Astrocyte of the cerebellum (primary cell): ENCODE measurements at places on chromosomes 4 and X.

DNA sequence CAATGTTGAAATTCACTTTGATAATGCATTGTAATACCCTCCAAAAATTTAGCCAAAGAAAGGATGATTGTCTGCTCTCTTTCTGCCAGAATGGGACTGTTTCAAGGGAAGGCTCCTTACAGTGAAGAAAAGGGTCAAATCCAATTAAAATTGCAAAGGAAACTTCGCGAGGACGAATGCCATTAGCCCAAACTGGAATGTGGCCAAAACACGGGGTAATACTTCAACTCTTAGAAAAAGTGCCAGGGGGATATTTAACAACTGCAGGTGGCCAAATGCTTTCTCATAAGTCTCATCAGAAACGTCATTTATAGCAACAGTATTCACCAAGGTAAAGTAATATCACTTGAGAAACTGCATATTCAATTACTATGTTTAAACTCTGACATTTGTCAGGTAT is 29.0 kb downstream of the NKX3-2 start:
- no peak for DNase-seq

DNA sequence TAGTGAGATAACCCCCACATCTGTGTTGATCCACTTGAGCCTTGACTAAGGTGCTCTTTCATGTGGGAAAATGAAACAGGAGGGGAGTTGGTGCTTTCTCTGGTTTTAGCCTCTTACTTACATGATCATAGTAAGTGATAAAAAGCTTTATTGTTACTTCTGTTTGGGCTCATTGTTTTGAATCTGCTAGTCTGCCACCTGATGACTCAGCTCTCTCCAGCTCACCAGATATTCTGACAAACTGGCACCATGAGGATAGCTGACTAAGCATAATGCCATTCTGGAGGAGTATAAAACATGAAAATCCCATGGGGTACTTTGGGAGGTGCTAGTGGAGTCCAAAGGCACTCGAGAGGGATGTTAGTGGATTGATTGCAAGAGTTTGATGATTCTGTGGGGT is 824.0 kb downstream of the RAPGEF2 start:
- DNase-seq = no peak

DNA sequence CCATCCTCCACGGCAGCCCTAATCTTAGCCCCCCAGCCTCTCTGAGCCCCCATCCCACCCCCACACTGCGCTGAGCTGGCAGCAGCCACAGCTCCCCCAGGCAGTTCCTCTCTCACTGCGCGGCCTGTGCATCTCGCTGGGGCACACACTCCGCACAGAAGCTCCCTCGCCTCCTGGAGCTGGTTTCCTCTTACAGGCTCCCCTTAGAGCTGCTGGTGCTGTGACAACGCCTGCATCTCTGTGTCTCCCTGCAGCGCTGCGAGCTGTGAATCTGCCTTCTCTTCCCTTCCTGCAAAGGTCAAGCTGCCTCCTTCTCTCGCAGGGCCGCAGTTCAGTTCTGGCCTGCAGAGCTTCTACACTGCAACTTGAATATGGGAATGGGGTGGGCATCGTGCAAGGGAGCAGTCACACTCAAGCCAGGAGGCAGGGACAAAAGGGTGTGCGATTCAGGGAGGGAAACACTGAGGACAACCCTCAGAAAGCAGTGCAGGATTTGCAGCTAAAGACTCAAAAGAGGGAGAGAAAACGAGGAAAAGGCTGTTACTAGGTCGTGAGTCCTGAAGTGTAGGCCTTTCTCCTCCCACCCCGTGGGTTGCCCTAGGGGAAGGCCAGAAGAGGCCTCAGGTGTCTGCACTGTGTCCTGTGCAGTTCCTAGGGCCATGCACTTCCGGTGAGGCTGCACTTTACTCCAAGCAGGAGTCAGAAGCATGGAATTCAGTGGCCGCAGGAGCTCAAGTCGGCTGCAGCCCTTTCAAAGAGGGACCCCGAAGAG is 87.0 kb downstream of the BCOR start:
- DNase-seq = no peak

DNA sequence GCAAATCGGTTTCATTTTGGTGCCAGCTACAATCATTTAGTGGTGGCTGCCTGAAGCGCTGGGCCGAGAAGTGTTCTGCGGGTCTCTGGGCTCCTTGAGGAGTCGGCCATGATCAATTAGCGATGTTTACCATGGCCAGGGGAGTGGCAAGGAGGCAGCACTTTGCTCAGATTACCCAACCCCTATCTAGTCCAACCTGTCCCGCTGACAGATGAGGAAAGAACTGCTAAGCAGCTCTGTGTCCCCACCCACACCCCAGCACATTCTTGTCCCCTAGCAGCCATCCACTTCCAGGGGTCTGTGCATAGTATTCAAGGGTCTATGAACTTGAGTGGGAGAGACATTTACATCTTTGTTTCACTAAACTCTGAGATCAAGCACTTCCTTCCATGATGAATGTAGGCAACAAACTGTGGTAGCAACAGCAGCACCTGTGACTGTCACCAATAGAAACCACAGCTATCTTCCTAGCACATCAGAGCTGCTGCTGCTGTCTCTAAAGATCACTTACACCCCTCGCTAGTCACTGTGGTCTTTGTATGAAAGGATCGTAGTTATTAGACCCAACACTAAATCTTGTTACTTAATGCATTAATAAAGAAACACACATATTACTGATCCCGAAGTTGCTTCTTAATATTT is 331.6 kb downstream of the BCOR start:
- no peak for DNase-seq

DNA sequence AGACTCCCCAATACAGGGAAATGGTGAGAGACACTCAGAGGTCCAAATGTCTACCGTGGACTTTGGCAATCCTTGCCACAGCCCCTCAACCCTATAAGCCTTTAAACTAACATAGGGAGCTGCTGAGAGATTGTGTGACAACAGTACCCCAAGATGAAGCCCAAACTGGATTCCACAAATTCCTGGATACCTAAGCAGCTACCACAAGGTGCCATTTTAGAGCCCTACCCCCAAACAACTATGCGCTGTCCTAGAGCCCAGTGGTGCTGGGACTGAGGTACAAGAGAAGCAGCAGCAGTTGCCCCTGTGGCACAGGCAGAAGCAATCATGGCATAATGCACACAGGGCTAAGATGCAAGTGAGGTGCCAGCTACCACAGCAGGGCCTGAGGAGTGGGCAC is 2.7 kb upstream of the TMPRSS11F start:
- DNase-seq = no peak

DNA sequence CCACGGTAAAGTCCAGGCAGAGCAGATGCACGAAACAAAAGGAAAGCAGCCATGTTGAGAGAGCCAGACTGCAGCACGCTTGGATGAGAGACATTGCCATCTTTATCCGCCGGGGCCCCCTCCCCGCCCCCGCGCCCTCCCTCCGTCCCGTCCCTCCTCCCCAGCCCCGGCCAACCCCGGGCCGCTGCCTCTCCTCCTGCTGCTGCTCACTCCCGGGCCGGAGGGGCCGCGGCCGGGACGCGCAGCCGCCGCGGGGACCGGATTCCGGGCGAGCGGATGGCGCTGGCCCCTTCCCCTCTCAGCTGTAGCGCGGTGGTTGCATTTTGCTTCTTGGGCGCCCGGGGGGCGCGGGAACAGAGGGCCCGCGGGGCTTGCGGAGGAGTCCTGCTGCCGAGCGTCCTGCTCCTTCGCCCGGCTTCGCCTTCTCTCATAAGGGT is 542 bp downstream of the RNF150 start:
- DNase-seq = no peak

DNA sequence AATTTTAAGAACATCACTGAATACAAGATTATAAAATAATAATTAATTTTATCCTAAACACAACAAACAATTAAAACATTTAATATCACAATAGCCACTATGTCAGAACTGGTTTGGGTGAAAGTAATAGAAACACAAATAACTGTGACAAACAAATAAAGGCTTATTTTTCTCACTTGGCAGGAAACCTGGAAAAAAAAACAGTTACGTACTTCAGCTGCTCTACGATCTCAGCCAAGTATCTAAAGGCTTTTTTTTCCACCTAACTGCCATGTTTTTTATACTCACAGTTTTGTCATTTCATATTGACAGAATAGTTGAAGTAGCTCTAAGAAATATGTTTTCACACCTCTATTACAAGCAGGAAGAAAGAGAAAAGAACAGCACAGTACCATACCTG is 284.8 kb upstream of the INTU start:
- no peak for DNase-seq

- DNase-seq = no peak
These were observed 138.6 kb downstream of the KLHL8 start for GRCh38 chr4:87081826-87082225.

DNA sequence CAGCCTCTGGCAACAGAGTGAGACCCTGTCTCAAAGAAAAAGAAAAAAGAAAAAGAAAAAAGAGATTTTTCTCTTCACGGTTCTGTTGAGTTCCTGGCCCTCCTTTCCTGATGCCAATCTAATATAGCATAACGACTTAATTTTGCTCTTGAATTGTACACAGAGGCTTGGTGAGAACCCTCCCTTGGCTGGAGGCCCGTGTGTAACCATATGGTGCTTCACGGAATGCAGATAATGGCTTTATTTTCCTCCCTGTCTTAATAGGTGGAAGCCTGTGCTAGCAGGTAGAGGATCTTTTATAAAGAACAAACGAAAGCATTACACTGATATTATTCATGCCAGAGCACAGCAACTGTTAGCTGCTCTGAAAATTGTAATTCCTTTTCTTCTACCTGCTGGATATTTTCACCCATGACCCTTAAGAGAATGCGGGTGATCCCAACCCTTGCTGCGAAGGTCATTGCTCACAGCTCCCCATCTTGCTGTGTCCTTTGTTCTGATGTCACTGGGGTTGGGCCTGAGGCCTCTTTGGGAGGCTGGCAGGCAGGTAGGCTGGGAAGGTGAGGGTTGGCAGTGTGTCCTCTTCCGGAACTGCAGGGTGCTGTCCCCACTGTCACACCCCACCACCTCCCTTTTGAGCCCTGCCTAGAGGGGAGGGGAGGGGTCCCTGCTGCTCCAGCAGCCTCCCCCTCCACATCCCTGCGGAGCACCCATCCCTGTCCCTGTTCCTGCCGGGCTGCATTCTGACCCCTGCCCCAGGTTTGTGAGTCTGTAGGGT is 83.8 kb upstream of the STOX2 start:
- DNase-seq = no peak

DNA sequence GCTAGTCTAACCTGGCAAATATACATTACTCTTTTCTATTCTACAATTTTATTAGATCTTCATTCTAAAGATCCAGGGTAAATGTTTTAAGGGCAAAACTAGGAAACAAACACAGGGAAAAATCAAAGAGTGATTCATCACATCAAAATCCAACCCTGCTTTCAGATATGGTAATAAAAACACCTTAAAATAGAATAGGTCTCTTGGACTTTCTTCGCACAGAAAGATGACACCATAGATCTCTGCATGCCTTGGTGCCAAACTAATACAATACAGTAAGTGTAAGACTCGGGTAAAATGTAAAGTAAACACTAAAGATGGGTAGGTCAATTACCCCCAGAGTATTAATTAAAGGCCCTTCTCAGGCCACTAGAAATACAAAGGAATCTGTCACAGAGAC is 34.2 kb downstream of the LDB2 start:
- no peak for DNase-seq

GRCh38 chr4:150385606-150386005 is 196.3 kb upstream of the MAB21L2 start:
- peak; percentile 91 for DNase-seq

DNA sequence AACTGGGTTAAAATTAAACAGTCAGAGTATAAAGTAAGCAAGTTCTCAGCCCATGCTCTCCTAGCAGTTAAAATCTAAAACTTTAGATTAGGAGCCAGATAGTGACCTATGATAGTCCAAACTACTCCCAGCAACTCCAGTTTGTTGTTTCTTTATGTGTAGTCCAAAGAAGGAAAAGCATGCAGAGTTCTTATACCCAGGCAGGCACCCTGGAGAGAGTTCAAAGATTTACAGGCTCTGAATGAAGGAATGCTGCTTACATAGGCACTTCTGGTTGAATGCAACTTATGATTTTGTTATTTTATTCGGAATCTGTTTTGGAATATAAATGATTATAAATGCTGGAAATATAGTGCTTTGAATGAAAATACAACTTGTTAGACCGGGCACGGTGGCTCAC is 67.2 kb downstream of the GPAT3 start:
- DNase-seq = no peak

- no peak for DNase-seq
These were observed 2.3 kb upstream of the MSX1 start for GRCh38 chr4:4857001-4857808.

DNA sequence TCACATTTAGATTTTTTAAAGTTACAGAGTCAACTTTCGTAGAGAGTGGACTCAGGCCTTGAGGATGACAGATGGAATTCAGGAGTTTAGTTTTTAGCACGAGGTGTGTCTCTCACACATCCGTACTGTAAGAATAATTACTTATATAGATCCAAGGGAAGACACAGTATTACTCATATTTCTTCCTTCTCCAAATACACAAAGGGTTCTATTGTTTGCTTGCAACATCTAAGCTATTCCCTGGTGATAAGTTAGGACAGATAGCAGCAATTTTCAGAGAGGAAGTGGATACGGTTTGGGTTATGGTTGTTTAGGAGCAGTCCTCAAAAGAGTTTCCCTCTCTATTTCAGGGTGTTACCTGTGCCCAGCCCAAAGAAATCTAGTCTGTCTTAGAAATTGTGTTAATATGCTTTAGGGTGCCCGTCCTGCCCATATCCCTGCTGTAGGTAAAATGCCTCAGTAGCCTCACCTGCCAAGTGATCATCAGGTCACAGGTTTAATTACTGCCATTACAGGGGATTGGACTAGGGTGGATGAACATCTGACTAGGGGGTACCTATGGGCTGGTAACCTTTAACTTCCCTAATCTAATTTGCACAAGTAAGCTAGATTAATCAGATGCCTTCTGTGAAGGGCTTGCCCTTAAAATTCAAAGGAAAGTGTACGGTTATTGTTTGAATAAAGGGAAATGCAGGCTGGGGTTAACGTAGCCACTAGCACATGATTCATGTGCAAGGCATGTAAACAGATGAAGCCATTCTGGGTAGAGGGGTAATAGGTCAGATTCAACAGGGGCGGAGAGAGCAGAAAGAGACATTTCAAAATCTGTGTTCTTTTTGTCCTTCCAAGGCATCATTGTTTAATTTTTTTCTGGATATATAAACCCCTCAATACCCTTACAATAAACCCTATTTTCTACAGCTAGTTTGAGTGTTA is 8.7 kb upstream of the PPP3CA start:
- peak; percentile 77 for DNase-seq

DNA sequence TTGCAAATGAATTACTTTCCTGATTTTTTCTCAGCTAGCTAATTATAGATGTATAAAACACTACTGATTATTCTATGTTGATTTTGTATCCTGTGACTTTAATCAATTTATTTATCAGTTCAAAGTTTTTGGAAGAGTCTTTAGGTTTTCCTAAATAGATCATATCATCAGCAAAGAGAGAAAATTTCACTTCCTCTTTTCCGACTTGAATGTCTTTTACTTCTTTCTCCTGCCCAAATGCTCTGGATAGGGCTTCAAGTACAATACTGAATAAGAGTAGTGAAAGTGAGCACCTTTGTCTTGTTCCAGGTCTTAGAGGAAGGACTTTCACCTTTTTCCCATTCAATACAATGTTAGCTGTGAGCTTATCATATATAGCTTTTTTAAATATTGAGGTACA is 417.9 kb downstream of the PDGFC start:
- DNase-seq = no peak
